Adipose tissue (tissue), 3 donors: ENCODE measurements at places on chromosomes 13 and 19. TPM values are rescaled to one million over a fixed set of nuclear protein-coding genes. Genes with fewer than 3 reads are reported as not detected.

The SPACA4 gene
- not detected for polyA plus RNA-seq

The RAB3A gene
- 5.2 TPM for polyA plus RNA-seq

The TNFSF9 gene
- 0.83 TPM for polyA plus RNA-seq

The PSG5 gene
- not detected for polyA plus RNA-seq

The NKG7 gene
- polyA plus RNA-seq = 9.1 TPM

The KLK7 gene
- polyA plus RNA-seq = 0.03 TPM

The PGLYRP2 gene
- not detected for polyA plus RNA-seq
